ENCODE measurements at places on chromosomes 2 and 18.

GRCh38 chr2:142545036-142545435 lies 332.4 kb upstream of the KYNU start:
- DNase-seq = no peak

DNA sequence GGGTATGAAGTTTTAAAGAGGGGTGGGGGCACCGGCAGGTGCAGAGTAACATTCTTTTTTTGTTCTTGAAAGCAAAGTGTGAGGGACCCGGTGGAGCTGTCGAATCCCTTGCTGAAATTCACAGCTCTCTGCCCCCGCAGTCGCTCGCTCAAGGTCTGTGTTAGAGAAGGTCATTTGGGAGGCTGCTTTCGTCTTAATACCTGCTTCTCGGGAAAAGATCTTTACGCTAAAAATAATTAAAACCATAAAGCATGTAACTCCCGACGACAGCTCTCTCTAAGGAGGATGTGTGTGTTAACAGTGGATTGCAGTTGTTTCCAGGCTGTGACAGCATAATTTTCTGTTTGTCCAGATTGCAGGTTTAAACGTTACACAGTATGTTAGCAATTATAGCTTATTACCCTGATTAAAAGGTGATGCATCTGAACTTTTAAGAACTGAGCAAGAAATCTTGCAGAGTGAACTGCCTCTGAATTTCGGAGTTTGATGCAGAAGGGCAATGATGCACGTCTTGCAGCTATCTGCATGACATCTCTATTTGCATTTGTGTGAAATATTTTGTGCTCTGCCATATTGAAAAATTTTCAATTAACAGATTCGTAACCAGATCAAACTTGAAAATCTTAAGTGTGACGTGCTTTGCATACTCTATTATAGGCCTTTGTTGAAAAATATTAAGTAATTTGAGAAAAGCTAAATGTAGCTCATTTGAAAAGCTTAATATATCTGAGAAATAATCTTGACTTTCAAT lies 954 bp downstream of the RAPGEF4 start:
- DNase-seq = no peak

GRCh38 chr2:98894331-98895000 lies 41.6 kb downstream of the CRACDL start:
- DNase-seq = no peak

DNA sequence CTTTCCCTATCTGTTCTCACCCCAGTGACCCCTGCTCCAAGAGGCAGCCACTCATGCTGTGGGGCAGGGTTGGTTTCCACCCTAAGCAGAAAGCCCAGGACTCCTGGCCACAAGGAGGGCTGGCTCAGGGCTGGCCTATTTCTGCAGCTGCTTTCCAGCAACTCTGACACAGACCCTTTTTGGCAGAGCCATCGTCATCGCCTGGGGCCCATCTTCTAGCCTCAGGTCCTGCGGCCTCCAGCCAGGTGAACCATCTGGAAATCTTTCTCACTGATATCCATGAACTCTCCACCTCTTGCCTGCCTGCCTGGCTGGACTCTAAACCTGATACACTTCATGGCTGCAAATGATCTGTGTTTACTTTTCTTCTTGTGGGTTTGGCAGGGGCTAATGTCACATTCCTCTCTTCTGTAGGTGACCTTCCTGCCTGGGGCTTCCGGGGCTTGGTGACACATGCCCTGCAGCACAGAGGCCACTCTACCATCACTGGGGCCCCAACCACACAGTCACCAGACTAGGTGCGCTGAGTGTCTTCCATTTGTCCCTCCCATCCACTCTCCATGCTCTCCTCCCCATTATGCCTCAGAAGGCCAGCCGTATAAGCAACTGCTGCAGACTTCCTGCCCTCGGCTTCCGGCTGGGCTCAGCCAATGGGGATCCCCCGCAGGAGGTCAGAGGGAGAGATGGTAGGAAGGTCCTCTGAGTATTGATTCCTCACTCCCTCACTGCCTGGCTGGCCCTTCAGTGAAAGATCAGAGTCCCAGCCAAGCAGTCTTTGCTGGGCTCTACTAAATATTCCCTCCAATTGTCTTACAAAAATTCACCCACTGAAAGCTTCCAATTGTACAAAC lies 9.7 kb upstream of the COPS8 start:
- DNase-seq = no peak

GRCh38 chr2:60530660-60531281 lies 22.7 kb downstream of the BCL11A start:
- no peak for DNase-seq

DNA sequence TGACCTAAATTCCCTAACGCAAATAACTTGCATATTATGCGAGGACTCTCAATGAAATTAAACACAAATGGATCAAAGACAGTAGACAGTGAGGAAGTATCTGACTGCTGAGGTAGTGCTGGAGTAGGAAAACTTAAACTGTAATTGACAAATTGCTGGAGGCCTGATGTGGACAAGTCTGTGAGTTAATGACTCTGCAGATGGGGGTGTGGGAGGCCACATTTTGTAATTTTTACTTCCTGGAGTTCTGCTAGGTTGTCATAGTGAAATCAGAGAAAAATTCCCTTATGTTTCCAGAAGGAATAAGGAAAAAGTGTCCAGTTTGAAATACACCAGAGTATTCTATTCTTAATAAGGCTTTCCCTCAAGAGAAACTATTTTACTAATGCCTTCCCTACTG lies 333.0 kb upstream of the CNTNAP5 start:
- DNase-seq = no peak

DNA sequence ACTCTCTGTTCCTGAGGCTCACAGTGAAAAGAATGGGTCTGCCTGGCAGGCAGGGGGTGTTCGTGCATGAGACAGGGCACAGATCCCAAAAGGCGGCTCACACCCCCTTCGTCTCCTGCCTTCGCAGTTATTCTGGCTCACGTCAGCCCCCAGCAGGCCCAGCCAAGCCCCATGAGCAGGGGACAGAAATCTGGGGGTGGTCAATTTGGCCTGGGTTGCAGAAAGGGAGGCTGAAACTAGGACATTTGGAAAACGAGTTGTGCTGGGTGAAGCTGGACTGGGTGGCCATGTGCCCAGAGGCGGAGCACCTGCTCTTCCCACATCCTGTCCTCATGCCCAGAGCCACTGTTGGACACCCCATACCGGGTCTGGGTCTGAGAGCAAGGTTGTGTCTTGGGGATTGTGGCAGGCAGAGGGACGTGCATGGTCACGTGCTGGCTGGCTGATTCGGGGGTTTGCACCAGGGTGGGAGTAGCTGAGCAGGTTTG lies 99.0 kb upstream of the MCFD2 start:
- no peak for DNase-seq

DNA sequence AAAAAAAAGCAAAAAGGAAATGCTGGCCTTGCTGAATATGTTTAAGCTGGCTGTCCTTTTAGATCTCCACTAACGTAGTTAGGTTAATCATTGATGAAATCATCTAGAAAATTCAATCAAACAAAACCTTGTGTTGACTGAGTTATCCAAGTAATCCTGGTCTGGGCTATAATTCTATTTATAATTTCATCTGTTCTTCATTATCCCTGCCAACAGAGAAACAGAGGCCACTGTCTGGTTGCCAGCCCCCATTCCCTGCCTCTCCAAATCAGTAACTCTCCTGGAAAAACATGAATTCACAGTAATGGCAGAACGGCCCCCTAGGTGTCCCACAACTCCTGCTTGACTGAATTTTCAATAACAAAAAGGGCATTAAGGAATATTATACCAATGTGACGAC lies 24.6 kb downstream of the DOCK10 start:
- DNase-seq = no peak

DNA sequence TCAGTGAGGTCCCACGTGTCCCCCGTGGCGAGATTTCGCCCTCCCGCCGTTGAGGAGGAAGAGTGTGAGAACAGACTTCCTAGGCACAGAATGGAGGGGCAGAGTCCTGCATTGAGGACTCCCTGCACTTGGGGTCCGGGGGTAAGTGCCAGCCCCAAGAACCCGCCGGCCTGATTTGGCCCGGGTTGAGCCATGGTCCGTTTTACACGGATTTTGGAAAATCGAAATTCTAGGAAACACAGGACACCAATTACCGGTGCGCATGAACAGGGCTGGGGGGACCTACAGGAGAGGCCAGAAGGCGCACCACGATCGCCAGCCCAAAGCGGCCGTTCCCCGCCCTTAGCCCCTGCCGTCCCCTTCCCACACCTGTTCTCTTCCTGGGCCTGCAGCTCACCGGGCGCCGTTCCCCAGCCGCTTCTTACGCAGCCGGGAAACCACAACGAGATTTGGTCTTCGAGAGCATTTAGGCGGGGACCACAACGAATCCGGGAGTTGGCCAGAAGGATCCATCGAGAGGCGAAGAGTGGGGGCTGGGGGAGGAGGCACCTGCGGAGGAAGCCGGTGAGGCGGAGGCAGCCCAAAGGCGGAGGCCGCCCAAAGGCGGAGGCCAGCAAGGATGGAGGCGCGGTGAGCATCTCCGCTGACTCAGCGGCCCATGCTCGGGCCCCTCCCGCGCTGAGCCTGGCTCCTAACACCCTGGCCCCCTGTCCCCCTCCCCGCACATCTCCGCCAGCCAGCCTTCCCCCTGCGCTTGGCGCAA lies 464 bp upstream of the TLX2 start:
- no peak for DNase-seq

- no peak for DNase-seq
These were observed 44.0 kb downstream of the ITGB6 start for GRCh38 chr2:160156100-160156499.

- DNase-seq = no peak
These were observed 13.1 kb downstream of the METAP1D start for GRCh38 chr2:172012677-172013391.

DNA sequence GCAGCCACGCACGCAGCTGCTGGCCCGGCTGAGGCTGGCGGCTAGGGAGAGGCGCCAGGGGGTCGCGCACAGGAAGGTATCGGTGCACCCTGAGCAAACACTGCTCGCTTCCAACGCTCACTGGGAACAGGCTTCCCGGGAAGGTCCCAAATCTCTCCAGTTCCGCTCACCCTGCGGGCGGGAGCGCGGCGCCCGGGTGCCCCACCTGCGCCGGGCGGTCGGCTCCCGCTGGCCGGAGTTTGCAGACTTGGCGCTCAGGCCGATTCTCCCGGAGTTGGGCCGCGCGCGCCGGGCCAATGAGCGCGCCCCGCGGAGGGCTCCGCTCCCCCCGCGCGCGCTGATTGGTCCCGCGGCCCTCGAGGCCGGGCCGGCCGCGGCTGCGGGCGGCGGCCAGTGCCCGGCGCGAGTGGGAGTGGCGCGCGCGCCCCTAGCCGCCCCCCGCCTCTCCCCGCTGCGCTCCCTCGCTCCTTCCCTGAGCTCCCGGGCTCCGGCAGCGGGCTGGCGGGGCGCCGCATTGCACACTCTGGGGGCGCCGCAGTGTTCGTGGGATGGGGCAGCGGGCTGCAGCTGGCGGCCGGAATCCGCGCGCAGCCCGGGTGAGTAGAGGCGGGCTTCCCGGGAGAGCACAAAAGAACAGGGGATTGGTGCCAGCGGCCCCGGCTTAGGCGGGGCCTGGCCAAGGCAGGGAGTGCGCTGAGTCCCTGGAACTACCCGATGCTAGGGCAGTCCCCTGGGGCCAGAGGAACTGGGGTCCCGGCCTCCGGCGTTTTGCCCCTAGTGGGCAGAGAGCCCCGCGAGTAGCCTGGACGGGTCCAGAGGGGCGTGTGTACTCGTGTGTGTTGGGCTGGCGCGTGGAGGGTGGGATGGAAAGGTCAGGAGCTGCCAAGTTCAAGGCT lies at the start of gene LYPD6:
TSS of gene LYPD6 (plus strand) at position 461 of the 896 bp plus-strand sequence. CDS start 107,122 bp downstream, outside the sequence.
- no peak for DNase-seq

GRCh38 chr2:121187982-121188411 lies 97.0 kb downstream of the TFCP2L1 start:
- DNase-seq = no peak

- DNase-seq = no peak
These were observed 8.3 kb upstream of the RHOB start for GRCh38 chr2:20438334-20439192.

DNA sequence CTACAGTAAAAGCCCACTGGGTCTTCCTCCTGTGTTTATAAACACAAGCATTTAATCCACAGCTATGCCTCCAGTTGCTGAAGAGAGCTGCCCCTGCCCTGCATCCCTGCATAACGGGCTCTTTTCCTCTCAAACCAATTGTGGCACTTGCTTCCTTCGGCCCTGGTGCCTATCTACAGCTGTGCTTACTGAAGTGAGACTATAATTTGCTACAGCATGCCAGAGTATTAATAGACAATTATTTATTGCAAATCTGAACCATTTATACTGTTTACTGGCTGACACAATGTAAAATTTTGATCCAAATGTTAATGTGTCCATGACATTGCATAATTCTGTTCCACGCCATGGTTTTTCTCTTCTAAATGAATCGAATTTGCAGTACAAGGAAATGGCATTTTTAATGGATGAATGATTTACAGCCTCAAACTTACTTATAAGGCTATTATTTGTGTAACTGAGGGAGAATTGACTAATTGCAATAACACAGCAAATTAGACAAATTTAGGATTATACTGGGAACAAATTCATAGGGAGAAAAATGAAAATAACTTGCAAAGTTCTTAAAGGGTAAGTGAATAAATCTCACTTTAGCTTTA lies 457.0 kb upstream of the HNRNPA3 start:
- no peak for DNase-seq

DNA sequence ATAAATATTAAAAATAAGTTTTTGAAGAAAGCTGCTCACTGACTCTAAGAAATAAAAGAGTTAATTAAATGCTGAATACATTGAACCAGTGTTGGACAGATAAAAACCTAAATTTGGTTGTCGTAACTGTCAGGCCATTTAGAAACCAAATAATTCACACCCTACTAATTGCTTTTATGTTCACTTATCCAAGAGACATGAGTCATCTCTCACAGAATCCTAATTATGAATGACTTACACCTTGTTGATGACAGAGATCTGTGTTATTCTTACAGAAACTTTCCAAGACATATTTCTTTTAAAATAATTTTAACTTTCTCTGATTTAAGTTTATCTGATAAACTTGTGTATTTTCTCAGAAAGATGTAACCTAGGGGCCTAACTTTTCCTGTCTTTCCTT lies 250.7 kb downstream of the IKZF2 start:
- DNase-seq = no peak

GRCh38 chr2:19993731-19994130 lies 3.8 kb upstream of the WDR35 start:
- no peak for DNase-seq

- DNase-seq = no peak
These were observed 3.9 kb downstream of the TAF1B start for GRCh38 chr2:9847140-9847539.

DNA sequence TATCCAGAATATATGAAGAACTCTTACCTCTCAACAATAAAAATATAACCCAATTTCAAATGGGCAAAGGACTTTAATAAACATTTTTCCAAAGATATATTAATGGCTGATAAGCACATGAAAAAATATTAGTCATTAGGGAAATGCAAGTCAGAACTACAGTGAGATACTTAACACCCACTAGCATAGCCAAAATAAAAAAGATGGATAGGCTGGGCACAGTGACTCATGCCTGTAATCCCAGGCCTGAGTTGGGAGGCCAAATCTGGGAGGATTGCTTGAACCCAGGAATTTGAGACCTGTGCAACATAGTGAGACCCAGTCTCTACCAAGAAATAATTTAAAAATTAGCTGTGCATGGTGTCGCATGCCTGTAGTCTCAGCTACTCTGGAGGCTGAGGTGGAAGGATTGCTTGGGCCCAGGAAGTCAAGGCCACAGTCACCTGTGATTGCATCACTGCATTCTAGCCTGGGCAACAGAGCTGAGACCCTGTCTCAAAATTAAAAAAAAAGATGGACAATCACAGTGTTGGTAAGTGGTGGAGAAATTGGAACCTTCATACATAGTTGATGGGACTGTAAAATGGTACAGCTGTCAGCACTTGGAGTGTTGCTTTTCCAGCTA lies 25.1 kb downstream of the MARCHF7 start:
- no peak for DNase-seq
